ENCODE measurements at places on chromosomes 5 and 9.

GRCh38 chr9:14220256-14220655, 93.7 kb downstream of the NFIB start:
- DNase-seq = no peak

GRCh38 chr9:84125046-84125445, 144.4 kb downstream of the RMI1 start:
- no peak for DNase-seq

DNA sequence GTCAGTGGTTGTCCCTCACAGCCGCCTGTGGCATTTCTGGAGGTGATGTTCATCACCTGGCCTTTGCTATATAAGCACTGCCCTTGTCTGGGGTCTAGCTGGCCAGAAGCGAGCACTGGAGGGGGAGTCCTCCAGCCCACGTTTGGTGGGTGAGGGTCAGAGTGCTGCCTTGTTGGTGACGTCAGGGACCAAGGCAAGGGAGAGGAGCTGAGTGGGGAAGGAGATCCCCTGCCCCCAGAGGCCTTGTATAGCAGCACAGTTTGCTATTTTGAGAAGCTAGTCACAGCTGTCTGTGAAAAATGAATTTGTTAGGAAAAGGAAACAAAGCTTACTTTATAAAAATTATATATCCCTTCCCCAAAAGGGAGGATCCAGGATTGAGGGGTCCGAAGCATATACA, 49.8 kb downstream of the SYK start:
- no peak for DNase-seq

DNA sequence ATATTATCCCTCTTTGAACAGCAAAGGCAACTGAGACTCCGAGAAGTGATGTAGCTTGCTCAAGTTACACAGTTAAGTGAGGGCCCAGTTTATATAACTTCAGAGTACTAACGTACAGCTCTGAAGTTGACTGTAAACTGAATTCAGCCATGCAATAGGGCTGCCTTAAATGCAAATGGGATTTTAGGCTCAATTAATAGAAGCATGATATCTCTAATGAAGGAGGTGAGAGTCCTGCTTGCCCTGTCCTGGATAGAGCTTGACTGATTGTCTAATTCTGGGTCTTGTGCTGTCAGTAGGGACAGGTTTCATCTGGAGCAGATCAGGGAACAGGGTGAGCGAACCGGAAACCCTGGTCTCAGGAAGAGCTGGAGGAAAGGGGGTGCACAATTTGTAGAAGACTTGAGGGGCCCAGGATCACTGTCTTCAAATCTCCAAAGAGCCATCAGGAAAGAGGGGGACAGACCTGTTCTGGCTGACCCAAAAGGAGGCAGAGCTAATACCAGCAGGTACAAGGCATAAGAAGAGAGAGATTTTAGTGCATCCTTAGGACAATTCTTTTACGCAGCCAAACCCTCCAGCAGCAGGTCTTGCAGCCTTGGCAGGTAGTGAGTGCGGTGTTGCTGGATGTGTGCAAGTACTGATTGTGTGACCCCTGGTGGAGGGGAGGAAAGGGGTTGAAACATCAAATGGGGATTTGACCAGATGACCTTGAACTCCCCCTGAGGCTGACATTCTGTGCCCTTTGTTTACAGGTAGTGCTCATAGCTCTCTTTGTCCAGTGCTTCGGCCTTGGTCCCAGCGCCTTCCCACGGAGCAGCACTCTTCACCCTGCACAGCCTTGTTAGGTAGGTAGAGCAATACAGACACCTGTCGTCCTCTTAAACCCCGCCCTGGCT, 13.0 kb downstream of the GSN start:
- no peak for DNase-seq

GRCh38 chr5:78369680-78370079, 9.3 kb downstream of the SCAMP1 start:
- DNase-seq = no peak

All from AG04449 (cell line).